ENCODE measurements at places on chromosomes 7 and 10.

- DNase-seq, result peak; percentile 61
Observed at GRCh38 chr10:60114765-60115586, 208.6 kb upstream of the CCDC6 start.

DNA sequence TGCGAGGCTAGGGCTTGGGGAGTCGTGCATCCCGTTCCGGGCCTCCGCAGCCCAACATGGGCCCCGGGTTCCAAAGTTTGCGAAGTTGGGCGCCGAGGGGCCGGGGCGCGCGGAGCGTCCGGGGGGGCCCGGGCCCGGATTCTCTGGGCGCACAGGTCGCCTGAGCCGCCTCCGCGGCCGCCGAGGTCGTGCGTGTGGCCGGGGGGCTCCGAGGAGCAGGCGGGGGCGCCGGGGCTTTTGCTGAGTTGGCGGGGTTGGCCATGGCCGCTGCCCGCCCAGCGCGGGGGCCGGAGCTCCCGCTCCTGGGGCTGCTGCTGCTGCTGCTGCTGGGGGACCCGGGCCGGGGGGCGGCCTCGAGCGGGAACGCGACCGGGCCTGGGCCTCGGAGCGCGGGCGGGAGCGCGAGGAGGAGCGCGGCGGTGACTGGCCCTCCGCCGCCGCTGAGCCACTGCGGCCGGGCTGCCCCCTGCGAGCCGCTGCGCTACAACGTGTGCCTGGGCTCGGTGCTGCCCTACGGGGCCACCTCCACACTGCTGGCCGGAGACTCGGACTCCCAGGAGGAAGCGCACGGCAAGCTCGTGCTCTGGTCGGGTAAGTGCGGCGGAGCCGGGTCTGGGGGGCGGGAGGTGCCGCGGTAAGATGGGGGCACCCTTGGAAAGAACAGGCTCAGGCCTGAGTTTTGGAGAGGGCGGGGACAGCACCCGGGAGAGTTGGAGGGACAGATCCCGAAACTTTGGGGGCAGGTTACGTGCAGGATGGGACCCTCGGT is 643 bp downstream of the SMO start:
- DNase-seq, result no peak

DNA sequence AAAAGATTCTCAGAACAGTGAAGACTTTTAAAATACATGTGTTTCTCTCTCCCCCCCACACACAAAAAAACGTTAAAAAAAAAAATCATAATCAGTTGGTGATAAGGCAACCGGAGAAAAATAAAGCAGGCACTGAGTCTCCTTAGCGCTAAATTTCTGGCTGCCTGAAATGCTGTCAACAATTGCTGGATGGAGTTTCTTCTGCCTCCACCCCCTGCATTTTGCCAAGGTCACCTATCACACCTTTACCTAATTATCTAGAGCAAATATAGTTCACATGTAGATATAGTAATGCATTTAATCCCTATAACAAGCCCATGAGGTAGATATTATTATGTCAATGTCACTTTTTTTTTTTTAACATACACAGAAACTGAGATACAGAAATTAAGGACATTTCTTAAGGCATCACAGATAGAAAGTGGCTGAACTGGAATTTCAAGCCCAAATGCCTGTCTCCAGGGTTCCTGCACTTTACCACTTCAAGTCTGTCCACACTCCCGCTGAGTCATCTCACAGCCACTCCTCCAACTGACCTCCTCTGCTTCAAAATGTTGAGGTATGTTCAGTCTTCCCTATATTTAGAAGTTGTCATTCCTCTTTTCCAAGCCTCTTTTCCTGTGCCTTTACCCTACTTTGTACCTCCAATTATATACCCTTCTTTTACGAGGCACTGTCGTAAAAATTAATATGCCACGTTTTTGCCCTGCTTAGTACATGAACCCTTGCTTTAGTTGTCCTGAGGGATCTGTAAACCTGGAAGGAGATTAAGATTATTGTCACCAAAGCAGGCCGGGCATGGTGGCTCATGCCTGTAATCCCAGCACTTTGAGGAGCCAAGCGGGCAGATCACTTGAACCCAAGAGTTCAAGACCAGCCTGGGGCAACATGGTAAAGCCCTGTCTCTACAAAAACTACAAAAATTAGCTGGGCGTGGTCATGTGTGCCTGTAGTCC is 72.8 kb upstream of the MPP7 start:
- DNase-seq, result no peak

DNA sequence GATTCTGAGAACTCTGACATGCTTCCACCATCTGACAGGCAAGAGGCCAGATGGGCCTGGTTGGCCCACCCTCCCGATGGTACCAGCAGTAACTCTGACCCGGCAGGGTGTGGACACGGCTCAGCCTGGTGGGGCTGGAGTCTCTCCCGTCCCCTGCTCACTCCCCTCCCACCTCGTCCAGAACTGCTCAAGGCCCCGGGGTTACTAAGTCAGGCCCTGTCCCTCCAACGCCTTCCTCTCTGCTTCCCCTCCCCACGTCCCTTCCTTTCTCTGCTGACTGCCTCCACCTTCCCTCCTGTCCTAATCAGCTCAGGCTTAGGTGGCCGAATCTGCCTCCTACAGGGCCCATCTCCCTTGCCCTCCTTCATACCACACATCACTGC is 12.5 kb downstream of the CALML5 start:
- no peak for DNase-seq

- DNase-seq, result no peak
Observed at GRCh38 chr7:1848911-1849311, 178.8 kb downstream of the ELFN1 start.

DNA sequence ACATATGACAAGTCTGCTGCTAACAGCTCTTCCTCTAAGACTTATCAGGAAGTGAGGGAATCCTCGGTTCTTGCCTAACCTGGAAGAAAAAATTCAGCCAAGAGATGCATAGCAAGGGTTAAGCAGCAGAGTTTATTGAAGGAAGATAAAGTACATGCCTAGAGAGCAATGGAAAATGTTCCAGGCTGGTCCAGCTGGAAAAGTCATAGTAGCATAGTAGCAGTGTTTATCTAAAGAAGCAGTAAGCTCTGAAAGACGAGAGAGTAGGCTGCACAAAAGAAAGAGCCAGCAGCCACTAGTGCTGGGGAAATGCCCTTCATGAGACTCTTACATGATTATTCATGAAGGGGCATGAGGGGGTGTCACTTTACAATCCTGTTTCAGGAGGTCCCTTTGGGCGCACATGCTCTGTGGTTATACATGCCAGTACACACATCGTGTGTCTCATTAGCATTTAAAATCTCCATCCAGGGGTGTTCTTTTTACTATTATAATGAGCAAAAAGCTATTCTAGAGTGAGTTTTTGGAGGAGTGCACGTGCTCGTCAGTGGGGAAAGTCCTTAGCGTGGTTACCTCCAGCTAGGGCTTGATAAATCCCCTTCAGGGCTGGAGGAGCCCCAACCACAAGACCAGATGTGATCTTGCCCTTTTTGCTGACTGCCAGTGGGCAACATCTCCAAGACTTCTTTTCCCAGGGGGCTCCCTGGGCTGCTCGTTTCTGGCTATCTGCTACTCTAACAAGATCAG is 716.1 kb downstream of the PARD3 start:
- DNase-seq, result no peak

GRCh38 chr10:91042069-91042468 is 121.2 kb upstream of the ANKRD1 start:
- DNase-seq, result no peak

GRCh38 chr10:15253951-15254807 is 85.7 kb upstream of the NMT2 start:
- DNase-seq, result no peak

GRCh38 chr10:46548498-46549090 is 7.9 kb downstream of the GPRIN2 start:
- no peak for DNase-seq

- no peak for DNase-seq
Observed at GRCh38 chr7:24231493-24231892, 52.5 kb upstream of the NPY start.

- no peak for DNase-seq
Observed at GRCh38 chr7:115356999-115357702, 435.3 kb downstream of the MDFIC start.

DNA sequence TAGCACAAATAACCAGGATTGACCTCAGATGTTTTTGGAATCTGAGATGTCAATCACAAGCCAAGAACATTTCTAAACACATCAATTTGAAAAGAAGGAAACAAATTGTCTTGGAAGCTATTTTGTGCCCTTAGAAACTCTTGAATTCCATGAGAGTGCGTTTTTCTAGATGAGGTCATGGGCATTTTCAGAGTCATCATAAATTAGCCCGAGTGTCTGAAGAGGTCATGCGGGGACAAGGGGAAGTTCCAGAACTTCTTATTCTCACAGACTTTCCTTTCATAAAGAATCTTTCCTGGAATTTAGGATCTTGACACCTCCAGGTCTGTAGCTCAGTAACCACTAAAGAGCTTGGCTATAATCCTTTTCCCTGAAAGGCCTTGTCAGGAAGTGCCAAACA is 28.2 kb downstream of the IL2RA start:
- DNase-seq, result no peak

- DNase-seq, result no peak
Observed at GRCh38 chr10:117419921-117420320, 44.7 kb upstream of the PDZD8 start.
